Ovary (tissue), 10 donors: ENCODE measurements at places on chromosomes 5 and 9. TPM values are rescaled to one million over a fixed set of nuclear protein-coding genes. Genes with fewer than 3 reads are reported as not detected.

GRCh38 chr5:145825751-145826180, 9.4 kb downstream of the PRELID2 start:
- DNase-seq, result no peak

GRCh38 chr5:154107756-154108155, 69.0 kb downstream of the MFAP3 start:
- no peak for DNase-seq

DNA sequence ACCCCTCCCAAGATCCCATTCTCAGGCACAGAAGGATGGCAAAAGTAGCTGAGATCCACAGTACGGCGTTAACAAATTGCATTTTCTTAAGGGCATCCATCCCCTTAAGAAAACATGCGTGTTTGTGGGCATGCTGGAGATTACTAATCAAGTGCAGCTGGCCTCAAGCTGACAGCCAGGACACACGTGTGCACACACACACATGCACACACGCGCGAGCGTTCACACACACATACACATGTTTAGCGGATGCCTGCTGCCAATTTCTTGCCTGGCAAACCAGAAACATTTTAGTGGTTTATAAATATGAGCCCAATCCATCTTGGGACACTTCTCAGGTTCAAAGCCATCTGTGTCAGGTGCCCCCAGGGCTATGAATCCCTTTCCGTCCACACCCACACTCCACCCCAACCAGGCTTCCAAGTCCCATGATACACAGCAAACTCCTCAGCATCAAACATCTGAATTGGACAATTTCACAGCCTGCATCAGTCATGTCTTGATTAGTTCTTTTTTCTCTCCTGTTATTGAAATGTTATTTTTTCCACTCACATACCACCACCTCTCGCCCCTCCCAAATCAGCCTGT, 23.5 kb upstream of the SMIM23 start:
- no peak for DNase-seq

DNA sequence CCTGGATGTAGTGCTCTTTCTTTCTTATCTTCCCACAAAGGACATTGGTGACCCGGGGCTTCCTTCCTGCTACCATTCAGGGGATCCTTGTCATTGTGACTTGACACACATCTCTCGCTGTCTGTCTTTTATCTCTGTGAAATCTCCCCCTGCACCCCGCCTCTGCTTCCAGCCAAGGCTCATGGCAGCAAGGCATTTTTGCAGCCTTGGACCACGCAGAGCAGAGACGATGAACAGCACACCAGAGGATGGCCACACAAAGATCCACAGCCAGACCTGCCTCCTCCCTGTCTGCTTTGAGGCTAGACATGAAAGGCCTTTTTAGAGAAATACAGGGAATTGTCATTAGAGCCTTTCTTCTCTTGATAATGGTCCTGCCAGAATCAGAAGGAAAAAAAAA, 549.1 kb downstream of the CDK5RAP2 start:
- DNase-seq, result no peak

DNA sequence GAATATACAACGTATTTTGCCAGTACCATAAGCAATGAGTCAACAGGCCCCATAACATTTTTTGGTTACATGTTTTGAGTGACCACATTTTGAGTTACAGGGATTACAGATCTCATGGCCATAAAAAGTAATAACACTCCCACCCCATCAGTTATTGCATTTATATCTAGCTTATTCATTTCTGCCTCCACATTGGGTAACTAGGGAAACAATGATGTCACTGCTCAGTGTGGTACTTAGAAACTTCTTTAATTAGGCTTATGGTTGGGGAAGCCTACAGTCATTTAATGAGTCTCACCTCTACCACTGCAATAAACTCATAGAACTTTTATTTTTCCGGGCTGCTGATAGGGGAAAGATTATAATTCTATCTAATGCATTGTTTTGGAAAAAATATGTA, 39.9 kb upstream of the SMIM15 start:
- DNase-seq, result no peak

DNA sequence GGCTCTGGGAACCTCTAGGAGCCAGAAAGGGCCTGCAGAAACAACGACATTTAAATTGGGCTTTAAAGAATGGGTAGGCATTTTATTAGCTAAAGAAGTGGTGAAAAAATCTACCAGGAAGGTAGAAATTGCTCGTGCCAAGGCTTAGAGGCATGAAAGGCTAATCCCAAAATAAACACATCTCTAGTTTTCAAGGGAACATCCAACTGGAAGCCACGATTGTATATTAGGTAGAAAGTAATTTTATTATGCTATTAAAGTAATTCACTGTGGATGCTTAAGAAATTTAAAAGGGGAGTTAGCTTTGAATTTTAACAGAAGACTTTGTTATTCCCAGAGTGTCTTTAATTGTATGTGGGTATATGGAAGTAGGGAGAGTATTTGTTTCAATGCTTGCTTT, 17.5 kb upstream of the CNTLN start:
- DNase-seq, result no peak

- no peak for DNase-seq
Measured at GRCh38 chr9:113488071-113488470, 24.5 kb downstream of the RGS3 start.

- no peak for DNase-seq
Measured at GRCh38 chr5:84085387-84086041, 299.2 kb downstream of the EDIL3 start.

DNA sequence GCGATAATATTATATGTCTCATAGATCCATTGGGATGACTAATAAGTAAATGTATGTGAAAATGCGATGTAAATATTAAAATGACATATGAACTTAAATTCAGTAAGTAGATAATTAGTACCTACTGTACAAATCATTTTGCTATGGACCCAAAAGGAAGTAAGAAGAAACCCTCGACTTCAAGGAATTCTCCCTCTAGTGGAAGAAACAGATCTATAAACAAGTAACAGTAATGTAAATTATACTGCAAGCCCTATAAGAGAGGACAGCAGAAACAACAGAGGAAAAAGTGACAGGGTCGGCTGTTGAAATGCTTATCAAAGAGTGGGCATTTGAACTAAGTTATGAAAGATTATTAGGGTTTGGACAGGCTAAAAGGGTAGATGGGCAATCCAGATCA, 320.3 kb downstream of the DMAC1 start:
- no peak for DNase-seq

DNA sequence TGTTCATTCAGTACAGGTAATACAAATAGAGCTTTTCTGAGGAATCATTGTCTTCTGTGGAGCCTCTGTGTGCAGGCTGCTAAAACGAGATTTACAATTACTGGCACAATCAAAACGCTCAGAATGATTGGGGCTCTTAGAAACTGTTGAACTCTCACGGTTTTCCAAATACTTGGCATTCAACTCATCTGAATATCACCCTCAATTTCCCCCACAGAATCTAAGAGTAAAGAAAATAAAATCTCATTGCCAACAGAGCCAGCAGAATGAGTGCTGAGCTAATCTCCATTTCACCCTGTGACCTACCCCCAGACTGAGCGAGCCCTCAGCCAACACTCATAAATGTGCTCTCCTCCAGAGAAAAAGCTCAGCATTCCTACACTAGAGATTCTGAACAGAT, 35.3 kb upstream of the TMED7 start:
- no peak for DNase-seq

DNA sequence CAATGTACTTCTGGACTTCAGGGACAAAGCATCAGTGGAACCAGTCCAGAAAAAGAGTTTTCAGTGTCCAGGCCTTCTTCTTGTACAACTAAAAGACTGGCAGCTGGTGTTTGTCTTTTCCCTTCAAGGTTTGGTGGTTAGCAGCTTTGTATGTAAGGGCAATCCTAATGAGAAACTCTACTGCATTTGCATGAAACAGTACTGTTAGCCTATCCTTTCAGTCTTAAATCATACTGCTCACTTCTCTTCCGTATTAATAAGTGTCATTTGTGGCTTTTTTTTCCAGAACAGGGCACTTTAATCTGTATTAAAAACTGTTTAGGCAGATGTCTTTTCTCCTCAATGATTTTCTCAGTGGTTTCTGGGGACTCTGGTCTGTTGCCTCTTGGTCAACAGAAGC, 48.9 kb downstream of the FAM174A start:
- no peak for DNase-seq

GRCh38 chr5:61232490-61233050, 70.3 kb upstream of the SMIM15 start:
- no peak for DNase-seq

DNA sequence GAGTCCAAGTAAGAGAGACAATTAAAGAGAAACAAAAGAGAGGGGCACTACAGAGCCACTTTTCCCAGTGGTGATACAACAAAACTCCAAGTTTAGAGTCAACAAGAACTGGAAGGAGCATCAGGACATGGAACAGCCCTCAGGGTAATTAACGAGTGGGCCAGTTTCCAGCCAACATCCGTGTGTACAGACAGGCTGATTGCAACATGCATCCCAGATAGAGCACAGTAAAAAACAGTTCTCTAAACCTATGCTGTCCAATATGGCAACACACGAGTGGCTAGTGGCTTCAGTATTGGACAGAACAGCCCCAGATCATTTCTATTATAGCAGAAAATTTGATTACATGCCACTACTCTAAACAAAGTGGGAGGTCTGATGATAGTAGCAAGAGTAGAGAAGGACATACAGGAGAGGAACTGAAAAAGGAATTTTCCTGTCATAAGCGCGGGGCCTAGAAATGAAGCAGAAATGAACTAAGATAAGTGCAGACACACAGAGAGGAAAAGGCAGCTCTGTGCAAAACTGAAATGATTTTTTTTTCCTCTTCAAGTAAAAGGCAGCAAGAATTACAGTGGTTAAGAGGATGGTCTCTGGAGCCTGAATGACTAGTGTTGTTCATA, 175.6 kb upstream of the CCNG1 start:
- no peak for DNase-seq

DNA sequence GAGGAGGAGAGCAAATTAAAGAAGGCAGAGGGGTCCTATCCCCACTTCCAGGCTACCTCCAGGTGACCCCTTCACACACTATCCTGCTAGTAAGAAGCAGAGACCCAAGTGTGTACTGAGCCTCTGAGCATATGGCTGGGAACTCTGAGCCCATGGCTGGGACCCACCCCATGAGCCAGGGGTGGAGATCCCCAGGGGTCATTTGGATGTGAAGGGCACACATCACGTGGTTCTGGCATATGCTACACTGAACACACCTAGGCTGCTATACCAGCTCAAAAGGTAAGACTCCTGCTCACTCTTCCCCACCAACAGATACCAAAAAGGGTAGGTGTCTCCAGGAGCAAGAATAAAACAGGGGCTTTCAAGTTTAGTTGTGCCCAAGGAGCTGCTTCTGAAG, 149.9 kb downstream of the FRMD3 start:
- DNase-seq, result no peak

- no peak for DNase-seq
Measured at GRCh38 chr9:135565141-135565628, 3.6 kb downstream of the PAEP start.

GRCh38 chr9:116151966-116152381, 1.6 kb upstream of the PAPPA start:
- DNase-seq, result no peak

DNA sequence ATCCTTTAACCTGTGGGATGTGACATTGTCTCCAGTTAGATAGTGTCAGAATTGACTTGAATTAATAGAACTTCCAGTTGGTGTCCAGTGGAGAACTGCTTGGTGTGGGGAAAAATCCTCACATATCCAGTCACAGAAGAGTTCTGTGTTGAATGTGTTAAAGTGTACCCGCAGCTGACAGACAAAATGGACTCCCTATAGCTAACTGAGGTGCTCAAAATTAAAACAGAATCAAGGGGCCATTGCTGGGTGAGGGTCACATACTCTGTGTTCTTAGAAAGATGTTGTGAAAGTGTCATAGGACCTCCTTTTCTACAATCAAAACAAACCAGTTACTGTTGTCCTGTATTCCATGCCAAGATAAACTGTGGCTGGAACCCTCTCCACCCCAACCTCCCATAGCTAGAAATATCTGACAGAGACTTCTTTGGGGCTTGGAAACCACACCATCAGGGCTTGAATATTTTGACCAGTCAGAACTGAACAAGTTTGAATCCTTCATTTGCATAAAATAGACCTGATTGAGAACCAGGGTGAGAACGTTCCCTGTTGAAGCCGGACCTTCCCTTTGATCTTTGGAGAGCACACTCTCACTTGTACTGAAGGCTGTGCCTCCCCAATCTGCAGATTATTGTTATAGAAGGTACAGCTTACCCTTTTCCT, 164.0 kb upstream of the ZNF608 start:
- no peak for DNase-seq

DNA sequence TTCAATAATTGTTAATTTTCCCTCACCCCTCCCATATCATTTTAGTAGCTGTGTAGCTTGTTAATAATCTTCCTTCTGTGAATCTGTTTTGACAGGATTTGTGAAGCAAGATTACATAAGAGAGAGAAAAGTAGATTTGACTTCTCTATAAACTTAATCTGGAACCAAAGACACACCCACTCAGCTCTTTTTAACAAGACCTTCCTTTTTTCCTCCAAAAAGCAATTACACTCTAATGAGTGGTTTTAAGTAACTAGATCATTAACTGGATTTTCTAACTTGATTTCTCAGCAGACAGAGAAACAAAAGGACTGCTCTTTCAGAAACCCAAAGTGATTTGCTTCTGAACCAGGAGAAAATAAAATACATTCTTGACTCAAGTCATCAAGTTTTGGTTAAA, 21.9 kb downstream of the RFK start:
- no peak for DNase-seq

GRCh38 chr9:123871781-123872180, 58.1 kb downstream of the DENND1A start:
- DNase-seq, result no peak

- no peak for DNase-seq
Measured at GRCh38 chr9:76996700-76997099, 22.8 kb upstream of the FOXB2 start.

GRCh38 chr5:19411936-19412335, 576.1 kb downstream of the CDH18 start:
- DNase-seq, result no peak

GRCh38 chr9:110874963-110875674, 163.2 kb downstream of the LPAR1 start:
- DNase-seq, result peak; percentile 19

- peak; percentile 24 for DNase-seq
Measured at GRCh38 chr5:54895816-54896341, 89.5 kb downstream of the ESM1 start.

GRCh38 chr9:120891245-120891883, 14.4 kb upstream of the PHF19 start:
- DNase-seq, result no peak

- DNase-seq, result no peak
Measured at GRCh38 chr5:135487037-135487395, 34.9 kb upstream of the TIFAB start.

GRCh38 chr5:67248703-67249589, 52.3 kb upstream of the CD180 start:
- DNase-seq, result no peak

GRCh38 chr9:20722221-20722620, 38.2 kb downstream of the FOCAD start:
- DNase-seq, result no peak

DNA sequence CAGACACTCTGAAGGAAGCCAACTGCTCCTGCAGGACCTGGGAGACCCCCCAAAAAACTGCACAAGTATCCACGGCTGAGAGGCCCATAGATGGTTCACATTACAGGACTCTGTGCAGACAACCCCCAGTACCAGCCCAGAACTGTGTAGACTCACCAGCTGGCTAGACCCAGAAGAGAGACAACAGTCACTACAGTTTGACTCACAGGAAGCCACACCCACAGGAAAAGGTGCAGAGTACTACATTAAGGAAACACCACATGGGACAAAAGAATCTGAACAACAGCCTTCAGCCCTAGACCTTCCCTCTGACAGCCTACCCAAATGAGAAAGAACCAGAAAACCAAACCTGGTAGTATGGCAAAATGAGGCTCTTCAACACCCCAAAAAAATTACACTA, 281.2 kb upstream of the RGMB start:
- DNase-seq, result no peak

The ADAMTSL1 gene
- total RNA-seq, result 6.1 TPM

The RMRP gene
- total RNA-seq, result 6,322 TPM

The PCDHB4 gene
- 12.6 TPM for total RNA-seq

The NEUROG1 gene
- not detected for total RNA-seq
